ENCODE measurements at places on chromosomes 6 and 20.

GRCh38 chr6:148689168-148689567 is 57.7 kb upstream of the UST start:
- DNase-seq: no peak

- no peak for DNase-seq
These were observed 111.6 kb upstream of the EDN1 start for GRCh38 chr6:12178521-12178920.

- DNase-seq: no peak
These were observed 484.2 kb upstream of the MANEA start for GRCh38 chr6:95093154-95093553.

GRCh38 chr20:3251806-3252205 is 12.8 kb upstream of the SLC4A11 start:
- DNase-seq: no peak

DNA sequence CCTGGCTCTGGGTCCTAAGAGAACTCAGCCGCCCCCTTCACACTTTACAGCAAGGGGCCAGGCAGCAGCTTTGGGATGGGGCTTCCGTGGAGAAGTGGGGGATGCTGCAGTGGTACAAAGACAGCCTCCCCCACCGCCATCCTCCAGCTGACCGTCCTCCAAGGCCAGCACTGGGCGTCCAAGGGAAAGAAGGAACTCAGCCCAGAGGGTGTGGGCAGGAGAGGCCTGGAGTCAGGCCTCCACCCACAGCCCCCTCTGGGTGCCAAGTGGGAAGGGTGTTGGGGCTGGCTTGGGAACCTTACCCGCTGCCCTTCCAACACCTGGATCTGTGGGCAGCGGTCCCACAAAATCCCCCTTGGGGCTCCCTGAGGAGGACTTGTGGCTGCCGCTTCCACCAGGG is 13.1 kb downstream of the STMN3 start:
- no peak for DNase-seq

- no peak for DNase-seq
These were observed 244.1 kb downstream of the BMP7 start for GRCh38 chr20:57022306-57022705.

DNA sequence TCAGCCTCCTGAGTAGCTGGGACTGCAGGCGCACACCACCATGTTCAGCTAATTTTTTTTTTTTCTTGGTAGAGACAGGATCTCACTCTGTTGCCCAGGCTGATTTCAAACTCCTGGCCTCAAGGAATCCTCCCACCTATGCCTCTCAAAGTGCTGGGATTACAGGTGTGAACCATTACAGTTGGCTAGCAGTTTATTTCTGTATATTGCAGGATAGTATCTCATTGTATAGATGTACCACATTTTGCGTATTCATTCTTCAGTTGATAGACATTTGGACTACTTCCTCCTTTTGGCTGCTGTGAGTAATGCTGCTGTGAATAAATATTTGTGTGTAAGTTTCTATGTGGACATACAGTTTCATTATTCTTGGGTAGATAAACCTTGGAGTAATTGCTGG is 32.9 kb downstream of the ASXL1 start:
- no peak for DNase-seq

DNA sequence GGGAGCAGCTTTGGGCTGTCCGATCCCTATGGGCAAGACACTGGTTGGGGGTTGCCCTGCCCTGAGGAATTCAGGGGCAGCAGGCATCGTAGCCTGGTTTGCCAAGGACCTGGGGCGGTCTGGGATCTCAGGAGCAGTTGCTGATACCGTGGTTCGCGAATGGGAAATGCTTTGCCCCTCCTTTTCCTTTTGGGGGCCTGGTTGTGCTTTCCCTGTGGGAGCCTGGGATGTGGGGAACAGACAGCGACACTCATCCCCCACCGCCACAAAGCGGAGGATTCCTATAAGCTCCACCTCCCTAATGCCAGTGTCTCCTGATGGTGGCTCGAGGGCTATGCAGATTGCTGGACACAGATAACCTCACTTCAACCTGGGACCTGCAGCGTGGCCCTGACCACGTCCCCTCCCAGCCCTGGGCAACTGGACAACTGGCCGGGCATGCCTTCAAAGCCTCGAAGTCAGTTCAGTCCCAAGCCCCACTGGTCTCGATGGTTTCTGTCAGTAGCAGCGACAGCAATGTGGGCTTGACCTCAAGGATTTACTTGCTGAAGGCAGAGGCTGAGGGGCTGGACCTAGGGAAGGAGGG is 3.3 kb downstream of the CEBPB start:
- no peak for DNase-seq

- no peak for DNase-seq
These were observed 74.6 kb upstream of the RNF24 start for GRCh38 chr20:4089756-4090487.

DNA sequence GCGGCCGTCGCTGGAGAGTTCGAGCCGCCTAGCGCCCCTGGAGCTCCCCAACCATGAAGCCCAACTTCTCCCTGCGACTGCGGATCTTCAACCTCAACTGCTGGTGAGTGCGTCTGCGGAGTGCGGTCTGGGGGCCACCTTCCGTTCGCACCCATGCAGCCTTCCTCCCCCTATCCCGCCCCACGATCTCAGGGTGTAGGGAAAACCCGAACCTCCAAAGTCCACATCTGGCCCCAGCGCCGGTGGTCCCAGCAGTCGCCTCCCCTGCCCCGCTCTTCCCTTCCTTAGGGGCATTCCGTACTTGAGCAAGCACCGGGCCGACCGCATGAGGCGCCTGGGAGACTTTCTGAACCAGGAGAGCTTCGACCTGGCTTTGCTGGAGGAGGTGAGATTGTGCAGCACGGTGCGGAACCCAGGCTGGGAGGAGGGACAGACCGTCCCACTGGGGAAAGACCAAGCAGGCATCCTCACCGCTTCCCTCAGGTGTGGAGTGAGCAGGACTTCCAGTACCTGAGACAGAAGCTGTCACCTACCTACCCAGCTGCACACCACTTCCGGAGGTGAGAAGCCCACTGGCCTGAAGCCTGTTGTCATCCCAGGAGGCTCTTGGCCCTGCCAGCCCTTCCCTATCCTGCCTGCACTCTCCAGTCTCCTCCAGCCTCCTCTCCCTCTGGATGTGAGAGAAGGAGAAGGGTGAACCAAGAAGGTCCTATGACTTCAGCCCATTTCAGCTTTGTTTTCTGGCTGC is 719 bp downstream of the SMPD2 start:
- DNase-seq: no peak

- DNase-seq: no peak
These were observed 163.0 kb downstream of the TBX18 start for GRCh38 chr6:84601366-84601765.

GRCh38 chr20:46351357-46352058 is 43.2 kb upstream of the CDH22 start:
- DNase-seq: no peak

DNA sequence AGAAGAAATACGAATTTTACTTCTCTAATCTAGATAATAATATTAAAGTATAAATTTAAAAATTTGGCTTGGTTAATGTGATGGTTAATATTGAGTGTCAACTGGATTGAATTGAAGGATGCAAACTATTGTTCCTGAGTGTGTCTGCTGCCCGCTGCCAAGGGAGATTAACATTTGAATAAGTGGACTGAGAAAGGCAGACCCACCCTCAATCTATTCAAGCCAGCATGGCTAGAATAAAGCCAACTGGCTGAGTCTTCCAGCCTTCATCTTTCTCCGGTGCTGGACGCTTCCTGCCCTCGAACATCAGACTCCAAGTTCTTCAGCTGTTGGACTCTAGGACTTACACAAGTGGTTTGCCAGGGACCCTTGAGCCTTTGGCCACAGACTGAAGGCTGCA is 152.7 kb downstream of the TBXT start:
- DNase-seq: no peak

DNA sequence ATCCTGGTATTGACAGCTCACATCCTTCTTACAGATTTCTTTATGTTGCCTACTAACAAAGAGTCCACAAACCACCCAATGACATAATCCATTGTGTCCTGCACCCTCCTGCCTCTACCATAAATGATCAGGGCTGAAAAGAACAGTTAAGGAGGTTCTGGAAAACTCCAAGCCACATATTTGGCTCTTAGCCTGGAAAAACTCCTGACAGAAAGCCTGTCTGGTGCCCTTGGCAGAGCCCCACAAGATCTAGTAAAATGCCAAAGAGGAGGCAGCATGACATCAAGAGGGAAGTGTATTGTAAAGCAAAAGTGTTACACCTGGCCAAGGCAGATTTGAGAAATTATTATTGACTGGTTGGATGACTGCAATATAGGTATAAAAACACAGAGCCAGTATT is 126.4 kb upstream of the VGLL2 start:
- DNase-seq: no peak

DNA sequence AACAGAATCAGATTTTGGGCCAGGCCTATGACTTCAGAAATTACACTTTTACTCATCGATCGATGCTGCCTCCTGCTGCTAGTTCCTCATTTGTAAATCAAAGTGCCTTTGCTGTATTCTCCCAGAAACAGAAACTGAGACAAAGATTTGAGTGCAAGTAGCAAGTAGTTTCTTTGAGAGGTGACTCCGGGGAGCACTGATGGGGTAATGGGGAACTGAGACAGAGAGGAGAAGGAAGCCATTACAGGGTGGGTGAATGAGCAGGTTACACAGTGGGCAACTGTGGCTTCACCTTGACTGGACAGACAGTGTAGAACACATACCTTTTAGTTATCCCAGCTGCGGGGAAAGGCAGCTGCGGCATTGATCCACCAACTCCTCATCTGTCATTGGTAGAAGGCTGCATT is 9.7 kb upstream of the CD40 start:
- no peak for DNase-seq

DNA sequence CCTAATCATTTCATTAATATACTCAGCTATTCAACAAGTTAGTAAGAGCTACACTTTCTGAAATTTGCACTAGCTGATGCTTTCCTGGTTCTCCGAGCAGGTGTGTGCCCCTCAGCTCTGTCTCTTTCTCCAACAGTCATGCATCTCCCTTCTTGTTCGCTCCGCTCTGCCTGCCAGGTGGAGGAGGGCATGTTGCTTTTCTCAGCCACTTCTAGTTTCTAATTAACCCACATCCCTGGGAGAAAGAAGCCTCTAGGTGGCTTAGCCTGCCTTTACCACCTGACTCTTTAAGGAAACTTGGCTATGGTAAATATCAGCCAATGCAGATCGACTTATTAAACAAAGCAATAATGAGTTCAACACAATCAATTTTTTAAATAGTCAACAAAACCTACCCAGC is 34.2 kb downstream of the LRFN2 start:
- no peak for DNase-seq

- no peak for DNase-seq
These were observed 11.5 kb upstream of the ZBTB22 start for GRCh38 chr6:33329058-33329457.

DNA sequence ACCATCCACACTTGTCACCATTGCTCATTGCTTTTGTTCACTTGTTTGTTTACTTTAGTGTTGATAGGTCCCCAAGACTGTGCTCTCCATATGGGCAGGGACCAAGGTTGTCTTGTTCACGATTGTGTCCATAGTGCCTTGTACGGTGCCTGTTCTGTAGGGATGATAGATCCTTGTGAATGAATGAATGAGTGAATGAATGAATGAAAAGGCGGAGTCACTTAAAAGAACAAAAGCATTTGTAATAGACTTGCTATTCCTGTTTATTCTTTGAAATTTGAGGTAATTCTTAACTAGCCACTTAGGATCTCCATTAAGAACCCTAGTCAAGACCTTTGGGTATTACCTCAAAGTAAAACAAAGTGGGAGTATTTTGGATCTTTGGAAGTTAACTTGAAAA is 47.0 kb downstream of the UTRN start:
- no peak for DNase-seq

- no peak for DNase-seq
These were observed 7.2 kb downstream of the ACTR5 start for GRCh38 chr20:38755324-38755910.

- no peak for DNase-seq
These were observed 808 bp downstream of the ILRUN start for GRCh38 chr6:34695729-34696188.

GRCh38 chr6:156688620-156688971 is 88.6 kb upstream of the ARID1B start:
- no peak for DNase-seq

- DNase-seq: no peak
These were observed 154.0 kb downstream of the KIF16B start for GRCh38 chr20:16419138-16419715.

DNA sequence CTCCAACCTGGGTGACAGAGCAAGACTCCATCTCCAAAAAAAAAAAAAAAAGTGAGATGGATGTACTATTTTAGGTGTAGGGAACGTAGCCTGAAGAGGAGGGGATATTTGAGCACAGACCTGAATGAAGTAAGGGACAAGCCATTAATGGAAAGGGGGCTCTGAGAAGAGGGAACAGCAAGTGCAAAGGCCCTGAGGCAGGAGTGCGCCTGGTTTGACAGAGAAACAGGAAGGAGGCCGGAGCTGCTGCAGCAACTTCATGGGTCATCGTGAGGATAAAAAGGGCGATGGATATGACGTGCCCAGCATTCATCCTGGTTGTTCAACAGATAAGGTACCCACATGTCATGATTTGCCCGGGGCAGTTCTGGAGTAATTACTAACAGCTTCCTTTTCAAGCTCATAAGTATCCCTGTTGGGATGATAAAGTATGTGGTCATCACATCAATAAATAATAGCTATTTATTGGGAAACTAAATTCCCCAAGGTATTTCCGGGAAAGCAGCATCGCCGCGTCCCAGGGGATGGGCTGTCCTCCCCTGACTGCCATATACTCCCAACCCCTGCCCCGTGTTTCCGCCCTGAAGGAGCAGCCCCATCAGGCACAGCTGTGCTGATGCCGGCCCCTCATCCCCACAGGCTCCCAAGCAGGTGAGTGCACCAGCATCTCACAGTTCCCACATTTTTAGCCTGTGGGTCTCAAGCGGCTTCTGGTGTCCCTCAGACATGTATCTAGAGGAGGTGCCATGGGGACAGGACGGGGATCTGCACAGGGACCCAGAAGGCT is 43.4 kb downstream of the DLGAP4 start:
- no peak for DNase-seq

DNA sequence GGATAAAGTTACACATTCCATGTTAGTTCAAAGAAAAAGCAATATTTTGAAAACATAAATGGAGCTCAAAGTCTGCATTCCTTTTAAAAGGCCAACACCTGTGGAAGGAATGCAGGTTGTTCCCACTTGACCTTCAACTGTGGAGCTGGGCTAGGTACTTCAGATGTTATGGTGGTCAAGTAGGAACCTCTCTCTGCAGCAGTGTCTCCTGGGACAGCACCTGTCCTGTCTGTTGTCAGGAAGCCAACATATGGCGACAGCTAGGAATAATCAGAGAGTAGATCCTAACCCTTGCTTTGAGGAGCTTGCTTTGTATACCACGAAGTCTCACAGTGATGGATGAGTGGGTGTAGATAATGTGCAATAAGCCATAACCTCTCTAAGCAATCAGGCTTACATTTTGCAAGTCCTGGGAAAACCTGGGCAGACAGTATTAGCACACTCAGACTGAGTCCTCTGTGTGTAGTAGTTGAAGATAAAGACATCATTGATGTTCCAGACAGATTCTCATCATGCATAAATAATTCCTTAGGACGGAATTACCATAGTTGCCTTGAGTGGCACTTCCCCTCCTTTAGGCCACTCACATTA is 347.5 kb downstream of the PRL start:
- no peak for DNase-seq

DNA sequence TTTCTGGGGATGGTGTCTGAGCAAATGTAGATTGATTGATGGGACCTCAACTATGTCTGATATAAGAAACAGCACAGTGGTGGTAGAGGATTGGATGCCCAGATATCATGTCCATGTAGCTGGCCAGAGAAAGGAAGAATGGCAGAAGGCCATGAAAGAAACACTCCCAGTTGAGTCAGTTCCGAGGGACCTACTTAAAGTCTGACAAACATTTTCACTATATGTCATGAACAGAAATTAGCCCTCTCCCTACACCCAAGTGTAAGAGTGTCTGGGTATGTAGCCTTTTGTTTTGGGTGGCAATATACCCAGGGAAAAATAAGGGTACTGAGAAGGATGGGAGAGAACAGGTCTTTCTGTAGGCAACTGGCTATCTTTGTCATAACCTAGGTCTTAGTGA is 434.2 kb downstream of the BCKDHB start:
- no peak for DNase-seq

Data from stimulated activated CD4-positive, alpha-beta T cell treated with anti-CD3 and anti-CD28 coated beads, Interleukin-1b, Interleukin-23, amount 100 ng/mL, for 1 hour (primary cell).